ENCODE measurements at places on chromosomes 7 and 10. TPM values are rescaled to one million over a fixed set of nuclear protein-coding genes. Genes with fewer than 3 reads are reported as not detected.

MALRD1 gene
- total RNA-seq: 6.0 TPM

DNA sequence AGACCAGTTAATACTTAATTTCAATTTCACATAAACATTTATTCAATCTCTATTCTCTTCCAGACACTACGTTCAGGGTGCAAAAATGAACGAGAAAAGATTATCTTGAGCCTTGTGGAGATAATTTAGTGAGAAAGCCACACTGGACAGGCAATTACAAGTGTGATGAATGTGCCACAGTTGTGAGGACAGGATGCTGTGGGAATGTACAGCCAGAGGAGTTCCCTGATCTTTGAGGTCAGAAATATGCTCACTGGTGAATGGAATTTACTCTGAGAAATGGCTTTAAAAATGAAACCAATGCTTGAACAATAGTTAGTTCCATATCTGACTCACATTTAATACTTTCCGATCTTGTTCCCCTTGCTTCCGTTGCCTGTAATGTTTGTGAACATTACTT, 864.8 kb downstream of the GATA3 start:
- H3K36me3 ChIP-seq: no peaks in the 10 kb centered on the region
- H3K4me1 ChIP-seq: no peaks in the 10 kb centered on the region
- no peak for DNase-seq
- no peaks in the 10 kb centered on the region for H3K27me3 ChIP-seq

DNA sequence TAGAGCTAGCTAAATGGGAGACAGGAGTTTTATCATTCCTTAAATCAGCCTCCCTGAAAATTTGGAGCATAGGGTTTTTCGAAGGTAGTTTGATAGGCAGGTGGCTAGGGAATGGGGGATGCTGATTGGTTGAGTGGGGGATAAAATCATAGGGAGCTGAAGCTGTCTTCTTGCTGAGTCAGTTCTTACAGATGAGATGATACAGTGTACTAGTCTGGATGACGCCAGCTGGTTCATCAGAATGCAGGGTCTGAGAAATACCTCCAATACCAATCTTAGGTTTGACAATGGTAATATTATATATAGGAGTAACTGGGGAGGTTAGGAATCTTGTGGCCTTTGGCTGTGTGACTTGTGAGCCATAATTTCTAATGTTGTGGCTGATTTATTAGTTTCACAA, 271.2 kb downstream of the SUGCT start:
- no peak overlapping the region for H3K4me3 ChIP-seq
- no peak for DNase-seq
- no peak overlapping the region for H3K27ac ChIP-seq

DNA sequence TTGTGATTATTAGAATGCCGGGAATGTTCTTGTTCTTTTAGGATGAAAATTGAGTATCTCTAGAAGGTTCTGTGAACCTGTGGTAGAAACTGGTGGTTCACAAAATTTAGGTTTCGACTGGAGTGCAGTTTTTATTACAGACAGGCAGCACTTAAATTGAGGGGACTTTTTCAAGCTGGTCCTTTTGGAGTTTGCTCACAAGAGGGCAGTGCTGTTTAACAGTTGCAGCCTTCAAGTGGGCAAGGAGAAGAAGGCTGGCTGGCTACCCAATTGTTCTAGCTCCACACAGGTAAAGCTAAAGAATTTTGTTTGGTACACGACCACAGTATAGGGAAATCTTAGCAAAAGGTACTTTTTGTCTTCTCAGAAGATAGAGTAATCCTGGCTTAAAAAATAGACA, 233.6 kb downstream of the SNX13 start:
- H3K4me3 ChIP-seq: no peak overlapping the region
- H3K36me3 ChIP-seq: no peaks in the 10 kb centered on the region
- H3K4me1 ChIP-seq: no peaks in the 10 kb centered on the region
- no peak overlapping the region for H3K27ac ChIP-seq
- DNase-seq: no peak

CALY gene
- total RNA-seq: not detected

DNA sequence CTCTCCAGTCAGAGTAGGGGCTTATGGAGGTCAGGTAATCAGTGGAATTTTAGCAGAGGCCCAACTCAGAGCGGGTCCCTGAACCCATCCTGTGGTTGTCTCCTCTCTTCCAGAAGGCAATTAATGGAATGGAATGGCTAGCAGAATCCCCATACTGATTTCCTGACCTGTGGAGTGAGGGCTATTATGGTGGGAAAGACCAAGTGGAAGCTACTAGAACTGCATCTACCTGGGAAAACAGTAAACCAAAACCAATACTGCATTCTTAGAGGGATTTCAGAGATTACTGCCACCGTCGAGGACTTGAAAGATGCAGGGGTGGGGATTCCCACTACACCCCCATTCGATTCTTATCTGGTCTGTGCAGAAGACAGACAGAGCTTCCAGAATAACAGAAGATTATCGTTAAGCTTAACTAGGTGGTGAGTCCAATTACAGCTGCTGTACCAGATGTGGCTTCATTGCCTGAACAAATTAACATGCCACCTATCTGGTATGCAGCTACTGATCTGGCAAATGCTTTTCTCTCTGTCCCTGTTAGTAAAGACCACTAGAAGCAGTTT, 73.2 kb downstream of the LMBR1 start:
- no peak for DNase-seq
- no peaks in the 10 kb centered on the region for H3K27me3 ChIP-seq
- H3K4me1 ChIP-seq: no peaks in the 10 kb centered on the region

- H3K27ac ChIP-seq: no peak overlapping the region
- peaks cover 42% of the 10 kb centered on the region for H3K4me1 ChIP-seq
- DNase-seq: no peak
- no peaks in the 10 kb centered on the region for H3K27me3 ChIP-seq
These were observed 194.8 kb downstream of the CELF2 start for GRCh38 chr10:11212288-11213085.

GPR146 gene
- total RNA-seq: 44.8 TPM

HOXA5 gene
- total RNA-seq: 16.0 TPM

AOAH gene
- 29.2 TPM for total RNA-seq

- H3K4me1 ChIP-seq: peaks cover 17% of the 10 kb centered on the region
- peak; percentile 65 for DNase-seq
- H3K36me3 ChIP-seq: no peaks in the 10 kb centered on the region
- H3K27me3 ChIP-seq: no peaks in the 10 kb centered on the region
- peak within 1 kb of the TSS; percentile 44 for H3K4me3 ChIP-seq
These were observed at the start of gene TBXAS1 for GRCh38 chr7:139829025-139829774. TSS of gene TBXAS1 (plus strand) at chr7:139829264. CDS start at chr7:139829391, 127 bp downstream.

DNA sequence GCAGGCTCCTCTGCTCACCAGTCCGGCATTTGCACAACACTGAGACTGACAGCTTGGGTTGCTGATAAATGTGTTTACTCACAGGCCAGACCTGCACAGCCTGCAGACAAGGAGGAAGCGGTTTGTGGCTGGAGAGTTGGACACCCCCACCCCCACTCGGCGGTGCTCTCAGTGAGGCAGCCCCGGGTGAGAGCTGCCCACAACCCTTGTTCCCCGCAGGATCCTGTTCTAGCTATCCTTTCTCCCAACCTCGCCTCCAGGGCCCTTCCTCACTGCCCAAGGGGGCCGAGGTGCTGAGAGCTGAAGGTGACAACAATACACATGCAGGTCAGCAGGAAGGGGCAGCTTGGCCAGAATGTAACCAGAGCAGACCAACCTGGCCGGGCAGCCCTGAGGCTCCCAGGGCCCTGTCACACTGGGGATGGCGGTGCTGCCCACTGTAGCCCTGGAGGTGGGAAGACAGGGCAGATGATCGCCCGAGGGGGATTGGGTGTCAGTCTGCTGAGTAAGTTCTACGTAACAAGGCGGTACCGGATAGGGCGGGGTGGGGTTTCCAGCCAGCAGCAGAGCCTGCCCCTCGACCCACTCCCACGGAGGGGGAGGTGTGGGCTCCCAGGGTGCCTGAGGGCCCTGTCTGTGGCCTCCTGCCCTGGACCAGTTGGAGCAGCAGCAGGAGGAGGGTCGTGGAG, 2.1 kb upstream of the ADAM8 start:
- DNase-seq: peak; percentile 83
- H3K4me1 ChIP-seq: peaks cover 46% of the 10 kb centered on the region
- H3K27ac ChIP-seq: peak overlapping the region; percentile 81
- H3K4me3 ChIP-seq: peak overlapping the region; percentile 19

GRCh38 chr10:16116404-16117304, 256.3 kb upstream of the MINDY3 start:
- DNase-seq: no peak
- H3K27ac ChIP-seq: no peak overlapping the region
- no peaks in the 10 kb centered on the region for H3K4me1 ChIP-seq
- H3K27me3 ChIP-seq: no peaks in the 10 kb centered on the region
- no peak overlapping the region for H3K4me3 ChIP-seq

IRF5 gene
- total RNA-seq: 46.0 TPM

- H3K36me3 ChIP-seq: no peaks in the 10 kb centered on the region
- H3K27me3 ChIP-seq: no peaks in the 10 kb centered on the region
- H3K27ac ChIP-seq: no peak overlapping the region
- no peak for DNase-seq
- H3K4me3 ChIP-seq: no peak overlapping the region
- no peaks in the 10 kb centered on the region for H3K4me1 ChIP-seq
These were observed 137.4 kb downstream of the MGMT start for GRCh38 chr10:129604333-129605032.

SAP25 gene
- total RNA-seq: 10.6 TPM

DNA sequence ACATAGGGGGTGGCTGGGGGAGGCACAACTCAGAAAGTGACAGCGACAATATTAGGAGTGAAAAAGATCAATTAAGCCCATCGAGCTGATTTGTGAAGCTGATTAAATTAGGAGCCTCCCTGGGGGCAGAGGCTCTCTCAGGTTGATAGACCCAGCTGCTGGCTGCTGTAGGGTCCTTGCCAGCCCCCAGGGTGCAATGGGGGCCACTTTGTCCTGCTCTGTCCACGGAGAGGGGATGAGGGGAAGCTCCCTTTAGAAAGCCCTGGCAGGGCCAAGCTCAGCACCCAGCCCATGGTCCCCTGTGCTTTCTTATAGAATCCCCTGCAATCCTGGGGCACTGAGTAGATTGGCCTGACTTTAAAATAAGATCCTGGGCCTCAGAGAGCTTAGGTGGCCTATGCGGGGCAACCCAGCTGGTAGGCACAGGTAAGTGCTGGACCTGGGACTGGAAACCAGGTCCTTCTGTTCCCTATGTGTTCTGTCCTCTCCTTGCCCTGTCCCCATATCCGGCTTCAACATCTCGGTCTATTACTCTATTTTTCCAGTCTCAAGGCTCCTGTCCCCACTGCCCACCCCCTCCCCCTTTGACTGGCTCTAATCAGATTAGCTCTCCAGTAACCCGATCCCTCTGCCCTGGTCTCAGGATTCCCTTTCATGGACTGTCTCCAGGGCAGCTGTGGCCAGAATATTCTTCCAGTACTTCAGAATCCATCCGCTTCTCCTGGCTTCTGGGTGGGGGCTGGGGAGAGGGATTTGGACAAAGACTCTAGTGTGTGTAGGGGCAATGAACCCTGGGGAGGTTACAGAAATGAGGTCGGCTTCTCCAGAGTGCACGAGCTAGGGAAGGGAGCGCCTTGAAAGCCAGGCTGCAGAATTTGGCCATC, 259.6 kb downstream of the RPS24 start:
- no peaks in the 10 kb centered on the region for H3K4me1 ChIP-seq
- H3K27ac ChIP-seq: no peak overlapping the region
- no peaks in the 10 kb centered on the region for H3K36me3 ChIP-seq
- DNase-seq: no peak
- H3K4me3 ChIP-seq: no peak overlapping the region
- H3K27me3 ChIP-seq: no peaks in the 10 kb centered on the region

- H3K27ac ChIP-seq: no peak overlapping the region
- no peak overlapping the region for H3K4me3 ChIP-seq
- no peaks in the 10 kb centered on the region for H3K36me3 ChIP-seq
These were observed 109.2 kb upstream of the TRIM24 start for GRCh38 chr7:138350701-138351357.

C10orf143 gene
- 3.7 TPM for total RNA-seq

DNA sequence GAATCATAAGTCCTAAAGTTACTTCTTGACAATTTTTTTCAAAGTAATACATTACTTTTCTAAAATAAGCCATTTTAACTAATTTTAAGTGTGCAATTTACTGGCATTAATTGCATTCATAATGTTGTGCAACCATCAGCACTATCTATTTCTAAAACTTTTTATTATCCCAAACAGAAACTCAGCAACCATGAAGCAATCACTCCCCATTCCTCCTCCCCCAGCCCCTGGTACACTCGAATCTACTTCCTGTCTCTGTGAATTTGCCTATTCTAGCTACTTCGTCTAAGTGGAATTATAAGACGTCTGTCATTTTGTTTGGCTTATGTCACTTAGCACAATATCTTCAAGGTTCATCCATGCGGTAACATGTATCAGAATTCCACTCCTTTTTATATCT, 84.9 kb downstream of the MKX start:
- H3K27me3 ChIP-seq: no peaks in the 10 kb centered on the region
- no peaks in the 10 kb centered on the region for H3K4me1 ChIP-seq
- H3K4me3 ChIP-seq: no peak overlapping the region
- no peak overlapping the region for H3K27ac ChIP-seq
- H3K36me3 ChIP-seq: no peaks in the 10 kb centered on the region

DNAH11 gene
- 8.9 TPM for total RNA-seq

HYAL4 gene
- not detected for total RNA-seq

- no peak overlapping the region for H3K27ac ChIP-seq
- peaks cover 2% of the 10 kb centered on the region for H3K27me3 ChIP-seq
- no peaks in the 10 kb centered on the region for H3K4me1 ChIP-seq
These were observed 121.2 kb upstream of the ADARB2 start for GRCh38 chr10:1858547-1858946.

DNA sequence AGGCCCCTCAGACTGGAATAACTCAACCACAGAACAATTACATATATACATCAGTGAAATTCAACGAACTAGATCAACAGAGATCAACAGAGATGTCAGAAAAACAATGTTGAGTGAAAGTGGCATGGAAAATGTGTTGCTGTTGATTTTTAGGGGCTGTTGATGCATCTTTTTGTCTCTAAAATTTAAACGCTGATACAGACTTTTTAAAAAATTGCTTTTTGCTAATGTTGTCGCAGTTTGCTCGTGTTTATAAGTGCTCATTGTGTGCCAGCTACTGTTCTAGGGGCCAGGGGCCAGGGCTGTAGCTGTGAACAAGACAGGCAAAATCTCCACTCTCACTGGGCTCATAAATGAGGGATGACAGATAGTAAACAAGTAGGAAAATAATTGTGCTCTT, 18.3 kb downstream of the TMEM248 start:
- H3K4me1 ChIP-seq: peaks cover 15% of the 10 kb centered on the region
- no peak overlapping the region for H3K4me3 ChIP-seq
- peaks cover 42% of the 10 kb centered on the region for H3K36me3 ChIP-seq
- no peaks in the 10 kb centered on the region for H3K27me3 ChIP-seq

SLC18A3 gene
- total RNA-seq: not detected

CRHR2 gene
- not detected for total RNA-seq

DNA sequence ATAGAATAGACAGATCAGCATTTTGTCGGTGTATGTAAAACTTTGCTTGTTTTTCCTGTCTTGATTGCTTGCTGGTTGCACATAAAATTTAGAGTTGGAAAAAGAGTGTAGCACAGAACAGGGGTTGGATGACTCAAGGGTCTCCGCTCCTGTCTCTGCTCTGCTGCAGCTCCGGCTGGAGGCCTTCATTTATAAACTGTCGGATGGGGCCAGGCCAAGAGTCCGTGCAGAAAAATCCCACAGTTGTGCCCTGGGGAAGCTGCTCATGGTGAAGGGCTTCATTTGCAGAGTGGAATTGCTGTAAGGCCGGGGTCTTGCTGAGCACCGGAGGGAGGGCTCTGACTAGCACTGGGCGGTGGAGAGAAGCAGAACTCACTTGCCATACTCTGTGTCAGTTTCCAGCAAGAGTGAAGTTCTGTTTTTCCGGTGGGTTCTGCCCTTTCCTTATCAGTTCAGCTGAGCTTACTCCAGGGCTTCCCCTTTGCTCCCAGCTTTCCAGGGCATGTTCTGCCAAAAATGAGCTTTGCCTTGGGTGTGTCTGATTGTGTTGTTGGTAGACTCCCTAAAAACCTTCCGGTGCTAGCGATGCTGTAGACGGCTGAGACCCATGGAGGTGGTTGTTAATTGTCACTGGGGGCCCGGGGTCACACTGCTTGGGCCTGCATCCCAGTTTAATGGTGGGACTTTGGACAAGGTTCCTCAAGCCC, 67.2 kb downstream of the CAMK1D start:
- no peaks in the 10 kb centered on the region for H3K27me3 ChIP-seq
- H3K4me1 ChIP-seq: peaks cover 14% of the 10 kb centered on the region

GRM3 gene
- total RNA-seq: not detected
